ENCODE measurements at places on chromosomes 7 and 10.

- no peak for DNase-seq
These were observed 63.5 kb downstream of the GRK5 start for GRCh38 chr10:119270762-119271366.

GRCh38 chr7:146993764-146994163, 877.2 kb downstream of the CNTNAP2 start:
- no peak for DNase-seq

DNA sequence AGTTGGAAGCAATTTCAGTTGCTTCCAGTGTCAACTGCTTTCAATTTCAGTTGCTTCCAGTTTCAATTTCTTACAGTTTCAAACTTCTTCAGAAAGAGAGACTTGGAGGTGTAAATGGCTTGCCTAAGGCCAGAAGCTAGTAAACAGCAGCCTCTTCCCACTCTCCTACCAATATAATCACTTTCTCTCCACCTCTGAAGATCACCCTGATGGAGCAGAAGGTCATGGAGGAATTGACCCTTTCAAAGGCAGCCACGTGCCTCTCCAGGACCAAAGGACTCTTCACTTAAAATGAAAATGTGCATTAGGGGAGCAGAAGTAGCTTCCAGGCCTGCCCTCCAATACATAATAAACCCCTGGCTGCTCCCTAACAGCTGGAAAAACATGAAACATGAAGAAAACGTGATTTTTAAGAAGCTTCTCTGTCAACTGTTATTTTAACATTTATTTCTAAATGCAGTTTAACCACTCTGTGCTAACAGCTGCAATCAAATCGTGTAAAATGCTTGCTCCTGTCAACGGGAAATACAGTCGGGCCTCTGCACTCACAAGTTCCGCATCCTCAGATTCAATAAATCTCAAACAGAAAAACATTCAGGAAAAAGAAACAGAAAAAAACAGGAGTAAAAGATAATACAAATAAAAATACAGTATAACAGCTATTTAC, 1020.6 kb downstream of the XPNPEP1 start:
- DNase-seq: no peak

DNA sequence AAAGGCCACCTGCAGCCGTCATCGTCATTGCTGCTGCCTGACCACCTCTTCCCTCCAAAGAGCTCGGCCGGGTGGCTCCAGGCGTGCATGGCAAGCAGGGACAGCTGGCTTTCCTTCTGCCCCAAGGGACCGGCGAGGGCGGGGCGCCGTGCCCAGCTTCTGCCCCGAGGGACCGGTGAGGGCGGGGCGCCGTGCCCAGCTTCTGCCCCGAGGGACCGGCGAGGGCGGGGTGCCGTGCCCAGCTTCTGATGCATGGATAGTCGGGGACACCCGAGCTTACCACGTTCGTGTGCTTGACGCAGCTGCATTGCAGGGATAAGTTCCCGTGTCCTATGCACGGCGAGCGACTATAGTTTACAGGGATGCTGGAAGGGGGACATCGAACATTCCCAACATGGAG, 27.0 kb downstream of the CFAP46 start:
- no peak for DNase-seq

DNA sequence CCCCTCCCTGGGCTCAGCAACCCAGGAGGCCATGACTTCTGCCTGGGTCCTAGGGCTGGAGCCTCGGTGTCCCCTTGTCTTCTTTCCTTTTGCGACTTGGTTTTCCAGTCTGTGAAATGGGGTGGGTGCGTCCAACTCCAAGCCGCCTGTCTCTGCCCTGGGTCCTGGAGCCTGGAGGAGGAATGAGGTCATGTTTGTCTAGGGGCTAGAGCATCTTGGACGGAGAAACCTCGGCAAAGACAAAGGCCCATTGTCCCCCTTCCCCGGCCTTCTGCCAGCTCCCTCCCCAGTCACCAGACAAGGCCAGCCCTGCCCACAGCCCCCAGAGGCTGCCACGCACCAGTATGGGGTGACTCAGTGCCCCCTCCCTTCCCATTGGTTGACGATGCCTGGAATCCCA, 39.8 kb upstream of the ELN start:
- no peak for DNase-seq

- DNase-seq: peak; percentile 70
These were observed 29.5 kb upstream of the COBL start for GRCh38 chr7:51346126-51346525.

DNA sequence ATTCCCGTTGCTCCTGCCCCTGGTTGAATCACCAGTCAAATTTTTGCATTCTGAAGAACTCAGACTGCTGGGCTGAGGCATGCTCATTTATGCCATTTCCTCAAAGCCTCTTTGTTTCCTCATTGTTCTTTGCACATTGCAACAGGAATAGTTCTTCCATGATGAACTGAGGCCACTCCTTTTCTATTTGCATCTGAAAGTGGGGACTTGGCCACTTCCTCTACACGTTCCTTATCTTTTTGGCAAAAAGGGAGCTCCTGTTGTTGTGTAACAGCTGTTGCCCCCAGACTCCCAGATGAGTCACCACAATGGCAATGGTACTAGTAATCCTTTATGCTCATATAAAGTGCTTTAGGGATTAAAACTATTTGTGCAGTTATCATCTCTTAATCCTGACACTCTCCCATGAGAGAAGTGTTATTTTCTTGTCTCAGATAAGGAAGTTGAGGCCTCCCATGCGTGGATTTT, 20.1 kb upstream of the ITPRID1 start:
- DNase-seq: no peak

GRCh38 chr7:81903115-81903514, 133.3 kb upstream of the HGF start:
- DNase-seq: no peak

DNA sequence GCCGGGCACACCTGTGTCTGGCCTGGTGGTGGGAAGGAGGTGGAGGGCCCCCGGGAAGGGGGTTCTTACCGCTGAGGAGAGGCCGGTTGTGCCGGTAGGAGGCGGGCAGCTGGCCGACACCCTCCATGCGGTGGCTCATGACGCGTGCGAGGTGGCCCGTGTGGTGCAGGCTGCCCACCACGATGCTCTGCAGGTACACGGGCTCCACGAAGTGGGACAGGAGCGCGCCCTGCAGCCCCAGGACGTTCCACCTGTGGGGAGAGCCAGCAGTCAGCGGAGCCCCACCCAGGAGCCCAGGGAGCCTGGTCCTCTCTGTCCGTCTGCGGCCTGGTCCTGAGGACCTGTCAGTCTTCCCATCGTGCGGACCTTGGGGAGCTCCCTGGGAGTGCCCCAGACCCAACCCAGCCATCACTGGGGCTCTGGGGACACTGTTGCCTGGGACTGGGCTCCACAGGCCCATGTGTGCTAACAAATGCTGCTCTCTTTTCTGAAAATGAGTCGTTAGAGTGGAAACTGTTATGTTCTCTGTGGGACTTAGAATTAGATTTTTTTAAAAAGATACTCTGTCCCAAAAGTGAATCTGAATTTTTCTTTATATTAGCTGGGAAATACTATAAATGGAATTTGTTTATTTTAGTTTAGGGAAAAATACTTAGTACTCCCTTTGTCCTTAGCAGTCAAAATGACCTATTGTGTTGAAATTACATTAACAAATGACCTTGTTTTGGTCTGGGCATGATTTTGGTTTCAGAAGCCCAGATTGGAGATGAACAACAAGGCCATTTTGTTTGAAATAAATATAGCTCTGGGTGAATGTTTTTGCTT, 143.9 kb downstream of the WDR37 start:
- DNase-seq: no peak

DNA sequence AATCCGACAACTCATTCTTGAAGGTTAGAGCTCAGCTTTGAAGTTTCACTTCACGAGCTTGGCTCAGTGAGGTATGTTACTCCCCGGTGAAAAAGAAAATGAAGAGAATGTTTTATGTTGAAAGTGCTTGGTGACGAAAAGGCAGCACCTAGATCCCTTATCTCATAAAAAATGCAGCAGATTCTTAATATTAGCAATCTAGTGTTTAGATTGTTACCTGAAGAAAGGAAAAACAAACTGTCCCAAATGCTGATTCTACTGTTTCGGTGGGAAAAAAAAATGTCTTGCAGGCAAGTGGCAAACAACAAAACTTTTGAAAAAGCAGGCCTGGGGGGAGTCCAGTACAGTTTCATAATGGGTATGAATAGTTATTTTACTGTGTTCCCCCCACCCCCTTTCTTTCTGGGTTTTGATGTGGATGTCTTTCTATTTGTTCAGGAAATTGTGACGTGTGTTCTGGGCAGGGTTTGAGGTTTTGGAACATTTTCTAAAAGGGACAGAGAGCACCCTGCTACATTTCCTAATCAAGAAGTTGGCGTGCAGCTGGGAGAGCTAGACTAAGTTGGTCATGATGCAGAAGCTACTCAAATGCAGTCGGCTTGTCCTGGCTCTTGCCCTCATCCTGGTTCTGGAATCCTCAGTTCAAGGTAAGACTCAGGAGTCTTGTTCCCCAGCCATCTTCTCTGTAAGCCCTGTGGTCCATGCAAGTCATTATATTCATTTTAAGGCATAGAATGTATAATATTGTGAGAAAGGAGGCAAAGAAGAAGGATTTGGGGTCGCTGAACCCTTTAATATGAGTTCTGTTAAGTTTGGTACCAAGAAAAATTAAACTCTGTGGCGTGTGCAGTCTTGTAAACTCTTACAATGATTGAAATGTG, at the start of gene SRGN:
Gene SRGN, plus strand, starts transcription at position 514 of the 881 bp plus-strand sequence. Its CDS starts 55 bp downstream, at position 569.
- no peak for DNase-seq

GRCh38 chr7:121297843-121298242, 31.0 kb upstream of the WNT16 start:
- no peak for DNase-seq

- no peak for DNase-seq
These were observed 3.2 kb upstream of the IL2RA start for GRCh38 chr10:6065406-6065805.

All from NCI-H510A (cell line).